ENCODE measurements at places on chromosomes 7 and 10. TPM values are rescaled to one million over a fixed set of nuclear protein-coding genes. Genes with fewer than 3 reads are reported as not detected.

The SAMD9 gene
- 55.1 TPM for total RNA-seq

The LRRC61 gene
- 11.0 TPM for total RNA-seq

The HMX2 gene
- not detected for total RNA-seq

The MYOZ1 gene
- total RNA-seq, result not detected

The OR2A42 gene
- total RNA-seq, result not detected

GRCh38 chr7:106599343-106599698, 61.6 kb downstream of the CCDC71L start:
- peaks cover 16% of the 10 kb centered on the region for H3K4me1 ChIP-seq
- no peak overlapping the region for H3K4me3 ChIP-seq
- no peak for DNase-seq
- no peak overlapping the region for H3K27ac ChIP-seq

GRCh38 chr10:67297637-67298181, 371.9 kb downstream of the LRRTM3 start:
- no peak overlapping the region for H3K27ac ChIP-seq
- H3K27me3 ChIP-seq, result no peaks in the 10 kb centered on the region
- no peak for DNase-seq
- H3K4me1 ChIP-seq, result no peaks in the 10 kb centered on the region

GRCh38 chr10:124184208-124184830, 90.9 kb upstream of the CHST15 start:
- H3K27ac ChIP-seq, result no peak overlapping the region
- no peaks in the 10 kb centered on the region for H3K27me3 ChIP-seq
- H3K4me1 ChIP-seq, result no peaks in the 10 kb centered on the region
- H3K36me3 ChIP-seq, result no peaks in the 10 kb centered on the region

GRCh38 chr10:112761256-112761655, 188.8 kb upstream of the TCF7L2 start:
- H3K27ac ChIP-seq, result no peak overlapping the region
- H3K36me3 ChIP-seq, result no peaks in the 10 kb centered on the region
- no peaks in the 10 kb centered on the region for H3K27me3 ChIP-seq
- no peak overlapping the region for H3K4me3 ChIP-seq

- H3K27ac ChIP-seq, result no peak overlapping the region
- no peak for DNase-seq
- H3K4me1 ChIP-seq, result no peaks in the 10 kb centered on the region
- H3K4me3 ChIP-seq, result no peak overlapping the region
These were observed 115.8 kb downstream of the MAGI2 start for GRCh38 chr7:79337717-79338116.

DNA sequence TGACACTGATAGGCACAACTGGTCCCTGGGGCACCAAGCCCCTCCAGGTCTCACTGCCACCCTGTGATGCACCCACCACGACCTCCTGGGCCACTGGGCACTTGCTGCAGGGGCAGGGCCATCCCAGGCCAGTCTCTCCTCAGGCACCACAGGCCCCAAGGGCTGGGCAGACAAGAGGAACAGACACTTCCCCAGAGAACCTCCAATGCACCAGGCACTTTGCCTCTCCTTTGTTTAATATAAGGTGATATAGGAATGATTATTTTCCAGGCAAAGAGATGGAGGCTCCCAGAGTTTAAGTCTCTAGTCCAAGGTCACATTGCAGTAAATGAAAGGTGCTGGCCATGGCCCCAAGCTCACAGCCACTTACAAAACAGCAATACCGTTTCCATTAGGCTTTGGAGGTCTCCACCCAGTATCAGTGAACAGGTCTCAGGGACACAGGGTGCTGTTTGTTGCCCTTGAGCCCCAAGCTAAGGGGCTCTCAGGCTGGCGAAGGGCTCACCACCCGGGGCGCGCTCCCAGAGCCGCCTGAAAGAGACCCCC, 4.5 kb downstream of the DEPP1 start:
- no peaks in the 10 kb centered on the region for H3K36me3 ChIP-seq
- peaks cover 18% of the 10 kb centered on the region for H3K4me1 ChIP-seq
- H3K27me3 ChIP-seq, result no peaks in the 10 kb centered on the region
- no peak overlapping the region for H3K27ac ChIP-seq
- no peak for DNase-seq
- H3K4me3 ChIP-seq, result peak overlapping the region; percentile 61

DNA sequence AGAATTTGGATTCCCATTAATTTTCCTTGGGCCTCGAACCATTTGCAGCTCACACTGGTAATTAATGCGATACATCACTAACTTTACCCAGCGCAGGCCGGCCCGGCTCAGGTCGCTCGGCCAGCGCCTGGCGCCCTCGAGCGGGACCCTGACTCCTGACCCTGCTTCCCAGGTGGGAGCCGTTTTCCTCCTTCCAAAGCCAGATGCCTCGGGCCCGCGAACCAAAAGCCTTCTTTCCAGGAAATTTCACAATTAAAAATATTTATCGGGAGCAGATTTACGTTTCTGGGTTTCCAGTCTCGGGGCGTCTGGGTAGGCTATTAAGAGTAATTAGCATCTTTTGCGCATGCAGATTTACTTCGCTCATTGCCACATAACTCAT, 12.2 kb downstream of the LBX1 start:
- no peak overlapping the region for H3K4me3 ChIP-seq
- H3K36me3 ChIP-seq, result no peaks in the 10 kb centered on the region
- H3K4me1 ChIP-seq, result peaks cover 52% of the 10 kb centered on the region
- DNase-seq, result no peak

- no peak overlapping the region for H3K4me3 ChIP-seq
- H3K36me3 ChIP-seq, result no peaks in the 10 kb centered on the region
- H3K27ac ChIP-seq, result no peak overlapping the region
- no peak for DNase-seq
- no peaks in the 10 kb centered on the region for H3K27me3 ChIP-seq
These were observed 268.9 kb upstream of the PFKP start for GRCh38 chr10:2798336-2799022.

DNA sequence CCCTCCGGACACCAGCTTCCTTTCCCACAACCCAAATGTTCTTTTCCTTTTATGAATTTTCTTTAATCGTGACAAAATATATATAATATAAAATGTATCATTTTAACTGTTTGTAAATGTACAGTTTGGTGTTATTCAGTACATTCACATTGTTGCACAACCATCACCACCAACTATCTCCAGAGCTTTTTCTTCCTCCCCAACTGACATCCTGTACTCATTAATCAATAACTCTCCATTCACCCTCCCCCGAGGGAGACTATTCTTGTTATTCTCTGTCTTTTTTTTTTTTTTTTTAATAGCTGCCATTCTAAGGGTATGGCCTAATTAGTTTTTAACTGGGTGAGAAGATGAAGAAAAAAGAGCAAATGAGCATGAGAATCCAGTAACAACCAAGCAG, 30.6 kb upstream of the ITGB1 start:
- DNase-seq, result no peak
- H3K36me3 ChIP-seq, result no peaks in the 10 kb centered on the region
- no peaks in the 10 kb centered on the region for H3K27me3 ChIP-seq
- peaks cover 2% of the 10 kb centered on the region for H3K4me1 ChIP-seq

GRCh38 chr10:83769281-83769820, 370.0 kb upstream of the GHITM start:
- no peaks in the 10 kb centered on the region for H3K27me3 ChIP-seq
- no peak overlapping the region for H3K27ac ChIP-seq
- no peaks in the 10 kb centered on the region for H3K4me1 ChIP-seq
- H3K4me3 ChIP-seq, result no peak overlapping the region
- H3K36me3 ChIP-seq, result no peaks in the 10 kb centered on the region
- DNase-seq, result no peak

DNA sequence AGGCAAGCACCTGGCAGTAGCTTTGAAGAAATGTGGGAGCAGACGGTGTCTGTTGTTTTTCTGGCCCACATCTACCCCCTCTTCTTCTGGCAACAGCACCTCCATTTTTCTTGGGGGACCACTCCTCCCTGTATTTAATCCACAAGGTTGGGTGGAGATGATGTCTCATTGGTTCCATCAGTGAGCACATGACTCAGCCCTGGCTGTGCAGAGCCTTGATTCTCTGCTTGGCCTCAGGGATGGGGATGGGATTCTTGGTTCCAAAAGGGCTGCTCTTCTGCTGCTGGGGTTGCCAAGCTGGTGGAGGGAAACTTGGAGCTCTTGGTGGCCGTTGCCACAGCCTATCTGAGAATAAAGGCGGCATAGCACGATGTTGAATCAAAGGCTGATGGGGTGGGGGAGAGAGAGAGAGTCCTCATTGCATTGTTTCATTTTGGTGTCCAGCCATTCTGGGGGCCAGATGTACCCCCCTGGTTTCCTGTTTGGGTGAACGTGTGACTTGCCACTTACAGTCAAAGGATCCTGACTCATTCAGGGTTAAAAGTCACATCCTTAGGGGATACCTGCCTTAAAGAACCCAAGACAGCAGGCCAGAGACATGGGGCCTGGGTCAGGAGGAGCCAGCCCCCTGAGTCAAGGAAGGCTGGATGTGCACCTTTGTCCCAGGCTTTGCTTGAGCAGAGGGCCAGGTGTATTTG, 25.9 kb downstream of the GRK5 start:
- no peak overlapping the region for H3K4me3 ChIP-seq
- H3K27me3 ChIP-seq, result no peaks in the 10 kb centered on the region
- H3K27ac ChIP-seq, result no peak overlapping the region
- H3K4me1 ChIP-seq, result peaks cover 17% of the 10 kb centered on the region
- H3K36me3 ChIP-seq, result no peaks in the 10 kb centered on the region
- no peak for DNase-seq
